Effector memory CD8-positive, alpha-beta T cell (primary cell): ENCODE measurements at places on chromosomes 4 and X.

DNA sequence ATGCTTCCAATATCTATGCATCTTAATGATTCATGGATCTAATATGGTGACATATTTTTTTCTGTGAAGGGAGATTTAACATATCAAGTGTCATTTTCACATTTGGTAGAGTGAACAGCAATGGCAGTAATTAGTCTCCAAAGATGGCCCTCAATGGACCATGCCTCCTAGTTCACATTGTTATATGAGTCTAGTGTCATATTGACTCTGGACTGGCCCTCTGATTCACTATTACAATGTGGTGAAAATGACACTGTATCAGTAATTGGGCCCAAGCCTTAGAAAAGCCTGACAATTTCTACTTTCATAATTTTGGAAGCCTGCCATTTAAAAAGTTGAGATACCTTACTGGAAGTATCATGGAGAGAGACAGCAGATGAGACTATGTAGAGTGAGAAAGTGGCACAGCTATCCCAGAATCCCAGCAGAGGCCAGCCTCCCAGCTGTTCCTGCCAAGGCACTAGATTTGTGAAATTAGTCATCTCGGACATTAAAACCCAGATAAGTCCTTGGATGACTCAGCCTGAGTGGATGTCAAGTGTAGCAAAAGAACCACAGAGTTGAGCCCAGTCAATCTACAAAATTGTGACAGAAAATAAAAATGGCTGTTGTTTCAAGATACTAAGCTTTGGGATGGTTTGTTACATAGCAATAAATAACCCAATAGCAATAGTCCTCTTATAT, 68.4 kb downstream of the ARHGEF38 start:
- no peak for DNase-seq

DNA sequence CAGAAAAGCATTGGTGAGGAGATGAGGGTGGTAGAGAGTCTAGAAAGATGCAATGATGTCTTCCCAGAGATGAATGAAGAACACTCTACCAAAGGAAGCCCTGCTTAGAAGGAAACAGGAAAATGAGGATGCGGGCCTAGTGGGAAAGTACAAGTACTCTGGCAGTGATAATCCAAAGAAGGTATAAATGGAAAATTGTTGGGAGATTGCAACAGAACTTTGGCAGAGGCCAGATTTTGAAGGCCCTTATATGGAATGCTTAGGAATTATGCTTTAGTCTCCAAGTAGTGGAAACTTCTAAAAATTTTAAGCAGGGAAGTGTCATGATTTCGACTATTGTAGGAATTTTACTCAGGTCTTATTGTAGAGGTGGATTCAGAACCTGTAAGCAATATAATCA, 11.0 kb downstream of the ARSJ start:
- no peak for DNase-seq

GRCh38 chr4:105471566-105472176, 2.2 kb downstream of the PPA2 start:
- peak; percentile 71 for DNase-seq

DNA sequence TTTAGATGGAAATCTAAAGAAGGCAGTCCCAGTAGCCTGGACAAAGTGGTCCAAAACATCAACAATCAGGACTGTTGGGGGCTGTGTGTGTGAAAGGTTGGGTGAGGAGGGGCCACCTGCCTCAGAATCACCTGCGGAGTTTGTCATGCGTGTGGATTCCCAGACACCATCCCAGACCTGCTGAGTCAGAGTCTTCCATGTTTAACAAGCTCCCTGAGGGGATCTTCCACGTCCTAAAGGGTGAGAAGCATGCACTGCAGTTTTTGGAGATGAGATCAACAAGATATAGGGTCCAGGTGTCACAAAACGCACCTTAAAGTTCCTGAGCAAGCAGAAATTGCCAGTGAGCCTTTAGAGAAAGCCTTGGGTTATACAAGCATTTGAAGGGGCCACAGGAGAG, 207.0 kb upstream of the FAM9B start:
- no peak for DNase-seq

DNA sequence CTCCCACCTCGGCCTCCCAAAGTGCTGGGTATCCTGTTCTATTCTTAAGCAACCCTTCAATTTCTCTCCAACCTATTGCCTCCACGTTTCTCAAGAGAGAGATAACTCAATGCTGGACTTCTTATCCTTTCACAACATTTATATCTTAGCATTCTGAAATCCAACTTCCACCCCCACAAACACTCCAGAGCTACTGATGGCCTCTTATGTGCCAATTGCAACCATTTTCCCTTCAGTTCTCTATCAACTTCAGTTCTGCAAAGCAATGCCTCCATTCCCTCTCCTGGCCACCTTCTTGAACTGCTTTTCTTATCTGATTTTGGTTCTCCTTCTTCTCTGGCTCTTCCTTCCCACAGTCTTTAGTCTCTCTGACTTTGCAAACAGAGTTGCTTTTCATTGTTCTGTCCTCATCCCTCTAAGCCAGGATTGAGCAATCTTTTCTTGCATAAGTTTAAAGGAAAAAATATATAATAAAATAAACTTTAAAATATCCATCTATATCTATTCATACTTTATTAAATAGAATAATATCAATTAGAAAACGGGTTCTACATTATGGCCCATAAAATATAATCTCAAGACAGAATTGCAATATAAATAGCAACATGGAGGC, 3.6 kb upstream of the STBD1 start:
- DNase-seq: no peak

DNA sequence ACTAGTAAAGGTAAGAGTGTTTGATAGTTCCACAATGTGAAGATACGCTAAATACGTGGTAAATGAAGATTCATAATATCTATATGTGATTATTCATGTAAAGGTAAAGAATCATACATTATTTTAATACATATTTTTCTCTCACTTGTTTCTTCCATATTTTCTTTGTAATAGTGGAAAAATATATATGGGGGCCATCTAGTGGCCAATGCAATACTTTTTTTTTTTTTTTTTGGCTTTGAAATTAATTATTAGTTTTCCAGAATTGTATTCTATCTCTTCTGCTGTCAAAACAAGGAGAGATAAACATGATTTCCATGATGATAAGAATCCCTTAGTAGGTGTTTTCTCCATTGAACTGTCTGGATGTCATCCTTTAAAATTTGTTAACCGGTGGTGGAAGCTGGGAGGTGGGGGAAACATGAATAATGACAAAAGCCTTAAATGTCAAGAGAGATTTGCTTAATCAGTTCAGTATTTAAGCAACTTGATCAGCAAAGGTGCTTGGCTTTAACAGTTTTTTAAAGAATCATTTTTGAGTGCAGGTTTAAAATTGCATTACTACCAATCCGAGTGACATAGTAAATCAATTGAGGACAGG, 508.7 kb upstream of the HTR2C start:
- DNase-seq: no peak

DNA sequence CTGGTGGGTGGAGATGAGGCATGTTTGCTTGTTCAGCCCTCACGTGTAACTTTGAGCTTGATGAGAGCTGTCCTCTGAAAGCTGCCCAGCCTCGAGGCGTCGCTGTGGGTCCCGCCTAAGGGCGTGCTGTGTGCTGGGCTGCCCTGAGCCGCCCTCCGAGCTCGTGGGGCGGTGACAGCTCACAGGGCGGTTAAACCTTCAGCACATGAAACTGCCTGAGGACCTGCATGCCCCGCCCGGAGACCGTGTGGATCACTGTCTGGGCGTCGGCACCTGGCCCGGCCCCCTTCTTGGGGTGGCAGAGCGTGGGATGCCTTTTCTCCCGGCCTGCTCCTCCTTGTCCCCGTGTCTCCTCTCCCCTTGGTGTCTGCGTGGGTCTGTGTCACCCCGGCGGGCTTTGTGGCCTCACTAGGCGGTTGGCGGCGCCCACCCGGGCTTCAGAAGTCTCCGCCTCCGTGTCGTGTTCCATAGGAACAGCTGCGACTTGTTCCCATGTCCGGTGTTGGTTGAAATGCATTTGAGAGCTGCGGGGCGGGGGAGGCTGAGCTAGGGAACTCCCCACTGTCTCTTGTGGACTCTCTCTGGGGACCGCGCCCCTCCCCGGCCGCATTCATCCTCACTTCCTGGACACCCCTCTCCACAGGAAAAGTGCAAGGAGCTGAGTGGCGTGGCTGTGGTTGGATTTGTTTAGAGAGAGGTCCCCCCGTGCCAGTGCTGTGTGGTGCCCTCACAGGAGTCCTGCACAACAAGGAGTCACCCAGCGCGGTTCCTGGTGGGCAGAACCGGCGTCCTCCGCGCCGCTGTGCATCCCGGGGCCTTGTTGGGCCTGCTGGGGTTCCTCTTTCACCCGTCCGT, 6.8 kb downstream of the AKAP17A start:
- DNase-seq: no peak

GRCh38 chrX:16120431-16120830, 2.9 kb upstream of the GRPR start:
- DNase-seq: no peak

DNA sequence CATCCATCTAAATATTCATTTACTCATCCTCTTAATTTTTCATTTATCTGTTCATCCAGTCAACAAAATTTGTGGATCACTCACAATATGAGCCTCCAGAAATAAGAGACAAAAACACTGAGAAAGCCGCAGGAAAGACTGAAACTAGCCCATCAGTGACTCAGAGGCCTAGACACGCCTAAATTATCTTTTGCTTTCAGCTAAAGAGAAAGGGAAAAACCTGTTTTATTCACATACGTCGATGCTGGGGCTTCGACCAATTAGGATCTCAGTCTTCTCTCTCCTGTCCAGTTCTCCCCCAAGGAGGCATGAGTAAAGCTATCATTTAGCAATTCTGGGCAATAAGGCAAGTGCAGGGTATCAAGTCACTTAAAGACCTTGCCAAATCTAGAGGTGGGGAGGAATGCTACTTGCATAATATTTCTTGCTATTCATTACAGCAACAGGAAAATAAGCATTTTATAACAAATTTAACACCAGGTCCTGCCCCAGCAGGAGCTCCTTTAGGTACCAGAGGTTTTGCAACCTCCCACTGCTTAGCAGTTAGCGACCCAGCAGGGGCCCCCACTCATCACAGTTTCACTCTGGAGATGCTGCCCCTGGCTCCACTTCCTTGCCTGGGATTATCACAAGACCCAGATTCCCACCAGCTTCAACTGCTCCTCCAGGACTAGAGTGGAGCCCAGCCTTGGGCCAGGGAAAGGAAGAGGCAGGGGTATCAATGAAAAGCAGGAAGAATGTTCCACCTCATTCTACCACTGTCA, 30.1 kb upstream of the TMEM154 start:
- no peak for DNase-seq

GRCh38 chrX:150429594-150429993, 66.5 kb downstream of the MAMLD1 start:
- no peak for DNase-seq

DNA sequence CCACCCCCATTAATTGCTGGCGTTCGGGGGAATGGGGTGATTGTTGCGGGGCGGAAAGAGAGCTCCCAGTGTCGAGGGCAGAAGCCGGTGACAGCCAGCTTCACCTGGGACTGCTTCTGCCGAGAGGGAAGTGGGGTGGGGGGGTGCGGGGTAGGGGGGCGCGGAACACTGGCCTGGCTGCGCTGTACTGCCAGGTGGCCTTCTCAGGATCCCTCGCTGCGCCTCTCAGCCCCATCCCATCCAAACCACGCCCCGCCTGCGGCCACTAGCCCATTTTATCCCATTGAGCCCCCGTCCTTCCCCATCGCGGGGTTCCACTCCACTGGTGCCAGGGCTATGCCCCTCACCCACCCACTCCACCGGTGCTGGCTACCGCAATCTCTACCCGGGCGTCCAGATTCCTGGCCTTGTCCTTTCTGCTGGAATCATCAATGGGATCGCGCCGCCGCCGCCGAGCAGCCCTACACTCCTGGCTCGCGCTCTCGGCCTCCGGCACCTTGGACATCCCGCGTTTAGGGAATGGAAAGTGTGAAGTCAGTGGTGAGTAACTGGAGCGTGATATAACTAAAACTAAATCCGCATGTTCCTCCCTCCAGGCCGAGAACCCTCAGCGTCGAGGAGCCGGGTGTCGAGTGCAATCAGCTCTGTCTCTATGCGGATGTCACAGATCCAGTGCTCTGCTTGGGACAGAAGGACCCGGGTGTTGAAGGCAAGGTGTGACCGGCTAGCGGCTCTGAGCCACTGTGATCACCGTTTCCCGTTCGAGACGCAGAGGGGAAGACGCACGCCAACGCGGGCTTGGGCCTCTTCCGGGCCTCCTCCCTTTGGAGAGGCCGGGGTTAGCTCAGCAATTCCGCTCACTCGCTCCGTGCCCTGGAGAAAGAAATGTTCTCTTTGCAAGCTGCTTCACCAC, 20.5 kb downstream of the NKX3-2 start:
- no peak for DNase-seq

DNA sequence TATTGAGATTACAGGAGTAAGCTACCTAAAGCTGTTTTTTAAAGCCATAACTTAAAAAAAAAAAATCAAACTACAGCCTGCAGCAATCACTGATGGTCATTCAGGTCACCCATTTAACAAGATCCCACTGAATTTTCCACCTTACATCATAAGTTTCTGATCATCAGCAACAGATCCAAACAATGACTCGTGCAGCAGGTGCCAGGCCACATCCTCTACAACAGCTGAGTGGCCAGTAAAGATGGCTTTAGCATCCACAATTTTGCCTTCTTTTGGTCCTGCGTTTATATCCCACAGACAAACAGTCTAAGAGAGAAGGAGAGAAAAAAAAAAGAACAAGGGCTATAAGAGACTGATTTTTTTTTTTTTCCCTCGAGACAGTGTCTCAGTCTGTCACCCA, 16.6 kb downstream of the RBBP7 start:
- no peak for DNase-seq

DNA sequence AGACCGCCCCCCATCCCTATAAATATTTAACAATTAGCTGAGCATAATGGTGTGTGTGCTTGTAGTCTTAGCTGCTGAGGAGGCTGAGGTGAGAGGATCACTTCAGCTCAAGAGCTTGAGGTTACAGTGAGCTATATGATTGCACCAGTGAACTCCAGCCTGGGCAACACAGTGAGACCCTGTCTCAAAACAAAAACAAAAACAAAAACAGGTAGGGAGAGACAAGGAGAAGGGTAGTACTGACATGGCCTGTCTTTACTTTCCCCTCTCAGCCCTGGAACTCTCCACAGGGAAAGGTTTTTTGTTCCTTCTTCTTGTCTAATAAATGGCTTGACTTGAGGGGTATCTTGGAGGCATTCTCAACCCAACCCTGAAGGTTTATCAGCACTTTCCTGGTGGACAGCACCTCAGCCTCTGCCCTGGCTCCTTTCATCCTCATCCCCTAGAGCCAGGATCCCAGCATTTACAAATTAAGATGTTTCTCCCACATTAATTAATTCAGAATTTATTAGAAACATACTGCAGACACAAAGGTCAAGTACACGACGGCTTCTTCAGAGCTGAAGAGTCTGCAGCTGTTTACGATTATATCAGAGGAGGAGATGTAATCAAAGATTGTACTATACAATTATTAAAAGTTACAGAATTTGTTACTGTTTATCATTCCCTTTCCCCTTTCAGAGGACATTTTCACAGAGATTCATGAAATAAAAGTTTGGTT, 131.8 kb downstream of the AFF1 start:
- DNase-seq: no peak

DNA sequence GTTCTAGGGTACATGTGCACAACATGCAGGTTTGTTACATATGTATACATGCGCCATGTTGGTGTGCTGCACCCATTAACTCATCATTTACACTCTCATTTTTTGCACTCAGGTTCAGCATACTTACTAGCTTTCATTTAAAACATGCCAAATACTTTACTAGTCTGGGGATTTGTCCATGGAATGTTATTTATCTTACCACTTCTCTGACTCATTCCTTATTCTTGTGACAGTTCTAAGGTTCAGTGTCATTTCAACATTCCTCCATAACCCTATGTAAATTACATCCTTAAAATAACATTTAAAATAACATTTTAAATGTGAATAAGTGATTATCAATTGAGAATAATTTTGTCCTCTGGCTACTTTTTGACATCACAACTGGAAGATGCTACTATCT, 19.5 kb upstream of the SYTL5 start:
- DNase-seq: no peak
